ENCODE measurements at places on chromosomes 6 and 20.

DNA sequence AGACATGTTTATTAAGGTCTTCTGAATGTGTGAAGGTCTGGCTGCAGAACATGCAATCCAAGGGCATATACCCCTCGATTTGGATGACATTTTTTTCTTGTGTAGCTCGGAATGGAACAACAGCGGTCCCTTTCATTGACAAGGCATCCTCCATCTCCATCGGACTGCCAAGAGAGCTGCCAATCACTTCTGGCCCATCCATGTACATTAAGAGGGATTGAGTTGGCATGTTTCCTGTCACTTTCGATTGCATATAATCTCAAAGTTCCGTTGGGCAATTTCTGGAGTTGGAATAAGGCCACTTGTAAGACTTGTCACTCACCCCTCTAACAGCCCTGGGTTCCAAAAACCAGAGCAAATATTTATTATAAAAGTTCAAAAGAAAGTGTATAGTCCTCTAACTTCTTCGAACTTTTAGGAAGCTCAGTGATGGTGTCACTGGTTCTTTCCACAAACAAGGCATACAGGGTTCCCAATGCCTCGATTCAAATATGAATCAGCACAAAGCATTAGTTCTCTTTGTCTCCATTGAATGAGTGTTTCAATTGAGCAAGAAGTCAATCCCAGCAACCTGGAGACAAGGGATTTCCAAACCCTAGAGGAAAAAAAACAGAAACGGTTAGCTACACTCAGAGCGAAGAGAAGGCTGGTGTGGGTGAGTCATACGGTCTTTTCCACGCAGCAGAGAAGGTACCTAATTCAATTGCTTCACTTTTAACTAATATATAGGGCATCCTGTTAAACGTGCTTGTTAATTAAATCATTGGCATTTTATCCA, 10.9 kb downstream of the ZNF217 start:
- no peak for DNase-seq

- no peak for DNase-seq
Measured at GRCh38 chr6:89386917-89387491, 25.1 kb downstream of the RRAGD start.

- no peak for DNase-seq
Measured at GRCh38 chr6:114085211-114085610, 114.3 kb upstream of the HDAC2 start.

DNA sequence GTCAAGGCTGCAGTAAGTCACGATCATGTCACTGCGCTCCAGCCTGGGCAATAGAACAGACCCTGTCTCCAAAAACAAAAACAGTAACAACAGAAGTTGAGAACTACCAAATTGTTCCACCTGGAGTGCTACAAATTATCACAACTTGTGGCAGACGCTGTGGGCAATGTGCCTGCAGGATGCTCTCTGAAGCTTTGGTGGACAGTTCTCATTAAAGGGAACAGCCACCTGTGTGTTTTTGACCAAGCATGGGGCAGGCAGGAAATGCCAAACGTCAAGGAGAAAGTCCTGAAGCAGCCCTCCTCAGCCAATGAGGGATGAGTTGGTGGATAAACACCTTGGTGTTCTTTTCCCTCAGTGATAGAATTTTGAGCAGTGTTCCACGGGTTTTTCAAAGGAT, 15.8 kb downstream of the COX4I2 start:
- no peak for DNase-seq

- no peak for DNase-seq
Measured at GRCh38 chr6:8432614-8433013, 2.7 kb downstream of the SLC35B3 start.

DNA sequence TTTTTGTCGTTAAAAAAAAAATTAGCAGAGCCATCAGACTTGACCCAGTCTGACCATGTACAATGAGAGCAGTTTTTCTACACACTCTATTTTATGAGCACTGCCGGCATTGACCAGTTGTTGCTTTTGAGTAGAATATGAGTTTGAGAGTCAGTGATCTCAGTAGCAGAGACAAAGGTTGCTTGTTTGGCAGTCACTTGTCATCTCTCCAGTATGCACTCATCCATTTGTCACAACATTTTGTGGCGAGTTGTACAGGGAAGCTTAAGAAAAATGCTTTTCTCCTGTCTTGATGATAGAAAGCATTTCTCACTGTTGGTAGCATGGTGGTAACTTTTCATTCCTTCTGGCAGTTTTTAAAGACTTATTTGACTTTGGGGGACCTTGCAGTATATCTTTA, 159.9 kb downstream of the MMS22L start:
- no peak for DNase-seq

- no peak for DNase-seq
Measured at GRCh38 chr6:120228297-120228696, 878.7 kb upstream of the MAN1A1 start.

- DNase-seq = no peak
Measured at GRCh38 chr20:58637466-58638213, 13.4 kb upstream of the STX16 start.

GRCh38 chr6:167120583-167120903, 2.4 kb upstream of the CCR6 start:
- no peak for DNase-seq

GRCh38 chr6:104431096-104431495, 428.6 kb downstream of the HACE1 start:
- DNase-seq = no peak

DNA sequence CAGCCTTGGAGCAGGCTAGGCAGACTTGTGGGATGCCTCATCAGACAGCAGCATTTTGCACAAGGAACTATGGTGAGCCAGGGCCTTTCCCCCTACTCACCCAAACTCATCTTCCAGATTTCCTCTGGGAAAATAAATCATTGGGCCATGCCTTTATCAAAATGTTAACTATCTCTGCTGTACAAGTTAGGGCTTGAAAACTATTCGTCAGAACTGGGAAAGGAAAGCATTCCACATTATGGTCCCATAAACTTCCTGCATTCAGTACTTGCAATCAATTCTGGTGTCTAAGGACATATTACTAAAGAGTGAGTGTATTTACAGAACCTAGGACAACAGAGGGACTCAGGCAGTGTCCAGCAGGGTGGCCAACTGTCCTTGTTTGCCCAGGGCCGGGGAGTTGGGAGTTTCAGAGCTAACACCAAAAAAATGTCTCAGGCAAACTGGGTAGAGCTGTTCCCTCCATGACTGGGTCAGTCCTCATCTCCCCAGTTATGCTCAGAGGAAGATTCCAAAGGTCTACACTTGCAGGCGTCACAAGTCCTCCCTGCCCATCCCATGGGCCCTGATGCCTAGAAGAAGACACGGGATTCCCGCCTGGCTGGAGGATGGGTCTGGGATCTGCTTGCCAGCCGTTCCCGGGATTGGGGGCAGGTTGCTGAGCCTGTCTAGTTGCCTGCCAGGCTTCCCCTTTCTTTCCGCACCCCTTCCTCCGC, 72.2 kb downstream of the SLC22A3 start:
- DNase-seq = no peak

DNA sequence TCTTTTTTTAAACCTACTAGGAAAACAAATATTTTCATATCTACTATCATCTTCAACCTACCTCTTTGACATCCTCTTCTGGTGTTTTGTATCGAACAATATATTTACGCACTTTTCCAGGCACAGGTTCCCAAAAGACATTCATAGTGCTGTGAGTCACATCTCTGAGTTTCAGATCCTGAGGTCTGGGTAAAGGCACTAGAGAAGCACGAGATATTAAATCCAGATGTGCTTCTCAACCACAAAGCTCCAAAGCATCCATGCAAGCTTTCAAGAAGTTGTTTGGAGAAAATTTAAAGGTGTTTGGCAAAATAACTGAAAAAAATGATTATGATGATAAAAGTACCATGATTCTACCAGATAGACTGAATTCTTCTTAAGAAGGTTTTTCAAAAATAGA, 62.7 kb downstream of the COL12A1 start:
- no peak for DNase-seq

GRCh38 chr6:100099189-100100074, 105.4 kb upstream of the MCHR2 start:
- DNase-seq = no peak

DNA sequence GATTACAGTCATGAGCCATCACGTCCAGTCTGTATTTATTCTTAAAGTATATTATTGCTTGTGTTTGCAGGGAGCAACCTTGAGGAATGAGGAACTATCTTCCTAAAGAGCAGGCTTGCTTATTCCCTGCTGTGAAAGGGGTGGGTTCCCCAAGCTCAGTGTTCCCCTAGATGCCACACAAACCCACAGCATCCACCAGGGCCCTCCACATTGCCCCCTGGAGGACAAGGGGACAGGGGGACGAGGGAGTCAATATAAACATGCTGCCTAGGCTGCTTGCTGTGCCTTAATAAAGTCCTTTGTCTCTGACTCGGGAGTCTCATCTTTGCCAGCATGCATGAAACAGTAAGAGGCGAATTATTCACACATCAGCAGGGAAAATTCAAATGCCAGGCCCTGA, 8.0 kb upstream of the IDH3B start:
- no peak for DNase-seq

DNA sequence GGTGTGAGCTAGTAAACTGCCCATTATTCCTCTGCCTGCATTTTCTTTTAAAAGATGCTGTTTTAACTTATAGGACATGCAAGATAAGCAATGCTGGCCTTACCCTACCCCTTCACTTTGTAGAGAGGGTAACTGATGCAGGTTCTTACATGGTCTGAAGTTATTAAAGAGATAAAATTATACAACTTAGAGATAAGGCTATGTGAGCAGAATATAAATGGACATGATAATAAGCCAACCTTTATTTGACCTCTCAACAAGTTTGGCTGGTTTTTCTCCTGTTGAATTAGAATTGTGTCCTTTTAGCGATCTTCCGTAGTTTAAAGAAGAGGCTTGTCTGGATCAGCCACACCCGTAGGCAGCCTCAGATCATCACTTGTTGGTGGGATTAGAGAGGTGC, 377.0 kb downstream of the BTBD3 start:
- no peak for DNase-seq

- no peak for DNase-seq
Measured at GRCh38 chr6:2266031-2266795, 20.8 kb upstream of the GMDS start.

- no peak for DNase-seq
Measured at GRCh38 chr6:26034905-26035304, 52.3 kb upstream of the HFE start.

GRCh38 chr20:5602346-5602745, 147.9 kb upstream of the SHLD1 start:
- no peak for DNase-seq

- DNase-seq = no peak
Measured at GRCh38 chr6:6515691-6516607, 72.6 kb upstream of the LY86 start.

GRCh38 chr6:152503546-152503945, 133.6 kb downstream of the SYNE1 start:
- DNase-seq = no peak

DNA sequence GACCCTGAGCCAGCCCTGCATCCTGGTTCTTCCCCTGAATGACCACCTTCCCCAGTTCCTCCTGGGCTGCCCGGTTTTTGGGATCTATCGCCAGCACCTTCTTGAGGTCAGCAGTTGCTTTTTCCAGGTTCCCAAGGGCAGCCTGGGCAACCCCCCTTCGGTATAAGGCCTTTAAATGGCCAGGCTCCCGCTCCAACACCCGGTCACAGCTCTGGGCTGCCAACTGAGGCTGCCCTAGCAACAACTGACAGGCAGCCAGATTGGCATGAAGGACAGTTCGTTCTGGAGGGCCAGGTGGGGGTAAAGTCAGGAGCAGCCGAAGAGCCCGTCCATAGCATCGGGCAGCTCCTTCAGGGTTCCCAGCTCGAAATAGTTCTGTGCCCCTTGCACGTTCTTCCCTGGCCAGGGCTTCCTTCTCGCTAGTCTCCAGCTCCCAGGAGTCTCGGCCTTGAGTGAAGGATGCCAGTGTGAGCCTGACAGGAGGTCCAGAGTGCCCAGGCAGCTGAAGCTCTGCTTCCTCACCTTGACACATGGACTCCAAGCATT, 778 bp upstream of the ATF6B start:
- DNase-seq = no peak

DNA sequence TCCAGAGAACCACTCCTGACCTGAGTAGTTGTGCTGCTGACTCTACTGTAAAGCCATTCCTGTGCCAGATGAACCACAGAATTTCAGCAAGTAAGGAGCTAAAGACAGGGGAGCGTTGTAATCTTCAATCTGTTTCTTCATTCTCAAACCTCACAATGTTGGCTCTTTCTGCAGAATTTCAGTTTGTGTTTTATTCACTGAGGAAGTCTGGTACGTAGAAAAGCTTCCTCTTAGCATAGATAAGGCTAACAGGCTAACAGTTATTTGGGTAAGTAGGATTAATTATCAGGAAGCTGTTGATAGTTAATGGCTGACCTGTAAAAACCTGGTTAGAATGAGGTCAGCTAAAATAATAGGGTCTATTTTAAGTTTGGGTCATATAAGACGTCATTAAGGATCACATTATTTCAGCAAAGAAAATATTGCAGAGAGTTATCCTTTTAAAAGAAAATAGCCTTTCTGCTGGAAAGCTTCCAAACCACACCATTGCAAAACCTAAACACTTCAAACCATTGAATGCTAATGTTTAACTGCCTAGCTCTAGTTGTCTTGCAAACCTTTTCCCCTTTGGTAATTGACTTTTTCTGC, 14.1 kb upstream of the TENT5A start:
- peak; percentile 31 for DNase-seq

- no peak for DNase-seq
Measured at GRCh38 chr20:31484001-31484400, 8.9 kb downstream of the REM1 start.

- DNase-seq = peak; percentile 64
Measured at GRCh38 chr6:159065759-159066329, 21.1 kb upstream of the TAGAP start.

GRCh38 chr6:73742433-73742832, 46.4 kb downstream of the CD109 start:
- DNase-seq = no peak

GRCh38 chr6:91447081-91447480, 860.2 kb upstream of the MAP3K7 start:
- DNase-seq = no peak

DNA sequence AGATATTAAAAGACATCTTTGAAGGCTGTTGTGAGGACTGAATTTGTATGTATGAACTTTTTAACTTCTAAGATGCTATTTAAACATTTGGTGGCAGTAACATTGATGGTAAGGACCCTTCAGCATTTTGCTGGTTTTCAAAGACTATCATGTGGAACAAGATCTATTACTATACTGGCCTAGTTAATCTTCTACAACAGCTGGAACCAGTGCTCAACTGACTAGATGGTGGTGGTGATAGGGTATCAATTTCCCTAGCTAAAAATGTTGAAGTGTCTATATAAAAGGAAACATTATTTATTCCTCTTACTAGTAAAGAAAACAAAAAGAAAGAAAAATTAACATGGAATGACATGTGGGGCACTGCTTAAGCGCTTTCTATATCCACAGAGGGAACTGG, 195.7 kb downstream of the TASP1 start:
- DNase-seq = no peak

GRCh38 chr6:149830731-149831307, 33.3 kb downstream of the LRP11 start:
- no peak for DNase-seq

DNA sequence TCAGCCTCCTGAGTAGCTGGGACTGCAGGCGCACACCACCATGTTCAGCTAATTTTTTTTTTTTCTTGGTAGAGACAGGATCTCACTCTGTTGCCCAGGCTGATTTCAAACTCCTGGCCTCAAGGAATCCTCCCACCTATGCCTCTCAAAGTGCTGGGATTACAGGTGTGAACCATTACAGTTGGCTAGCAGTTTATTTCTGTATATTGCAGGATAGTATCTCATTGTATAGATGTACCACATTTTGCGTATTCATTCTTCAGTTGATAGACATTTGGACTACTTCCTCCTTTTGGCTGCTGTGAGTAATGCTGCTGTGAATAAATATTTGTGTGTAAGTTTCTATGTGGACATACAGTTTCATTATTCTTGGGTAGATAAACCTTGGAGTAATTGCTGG, 32.9 kb downstream of the ASXL1 start:
- DNase-seq = no peak

GRCh38 chr20:9867196-9867980, 28.5 kb upstream of the PAK5 start:
- no peak for DNase-seq
